ENCODE measurements at places on chromosomes 2 and 18.

DNA sequence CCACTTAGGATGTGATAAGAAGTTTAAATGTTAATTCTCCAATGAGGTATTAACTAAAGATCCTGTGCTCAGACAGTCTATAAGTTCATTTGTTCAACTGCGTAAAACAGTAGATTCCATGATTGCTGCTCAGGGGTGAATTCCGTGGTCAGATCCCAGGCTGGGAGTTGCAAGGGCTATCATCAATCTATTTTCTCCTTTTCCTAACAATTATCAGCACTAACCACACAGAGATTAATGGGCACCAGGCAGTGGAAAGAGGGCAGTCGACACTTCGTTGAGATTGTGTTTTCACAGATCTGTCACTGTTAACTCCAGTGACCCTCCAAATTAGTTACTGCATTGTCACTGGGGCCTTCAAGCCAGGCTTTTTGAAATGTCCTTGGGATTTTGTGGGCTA lies 154.1 kb upstream of the SPRED2 start:
- DNase-seq: no peak

DNA sequence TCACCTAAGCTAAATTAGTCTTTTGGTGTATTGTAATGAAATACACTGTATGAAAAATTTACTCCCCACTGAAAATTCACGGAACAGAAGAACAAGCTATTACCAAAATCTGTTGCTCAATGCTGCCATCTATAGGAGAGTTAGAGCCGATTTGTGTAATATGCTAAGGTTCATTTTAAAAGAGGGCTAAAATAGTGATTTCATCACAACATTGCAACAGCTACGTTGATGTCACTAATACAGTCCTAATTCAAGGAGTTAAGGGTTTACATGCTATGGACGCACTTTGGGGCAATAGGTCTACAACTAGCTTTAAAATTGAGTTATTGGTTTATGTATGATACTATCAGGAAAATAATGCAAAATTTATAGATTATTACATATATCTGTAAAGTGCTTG lies 3.0 kb upstream of the IRS1 start:
- DNase-seq: no peak

GRCh38 chr2:19219060-19219459 lies 139.4 kb downstream of the OSR1 start:
- DNase-seq: no peak

DNA sequence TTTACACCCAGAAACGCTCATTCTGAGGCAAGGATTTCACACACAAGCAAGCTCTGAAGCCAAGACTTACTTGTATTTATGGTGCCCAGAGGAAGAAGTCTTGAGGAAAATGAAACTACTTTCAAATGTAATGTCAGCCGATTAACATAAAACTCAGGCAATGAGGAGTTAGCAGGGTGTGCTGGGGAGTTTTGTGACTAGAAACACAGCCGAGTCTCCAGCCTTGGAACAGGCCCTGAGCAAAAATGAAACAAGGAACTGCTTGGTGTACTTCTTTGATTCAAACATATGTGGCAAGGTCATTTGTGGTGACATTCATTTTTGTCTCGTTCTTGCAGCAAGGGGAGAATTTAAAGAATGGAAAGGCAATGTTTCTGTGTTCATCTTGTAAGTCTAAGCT lies 4.5 kb downstream of the DYTN start:
- DNase-seq: no peak

DNA sequence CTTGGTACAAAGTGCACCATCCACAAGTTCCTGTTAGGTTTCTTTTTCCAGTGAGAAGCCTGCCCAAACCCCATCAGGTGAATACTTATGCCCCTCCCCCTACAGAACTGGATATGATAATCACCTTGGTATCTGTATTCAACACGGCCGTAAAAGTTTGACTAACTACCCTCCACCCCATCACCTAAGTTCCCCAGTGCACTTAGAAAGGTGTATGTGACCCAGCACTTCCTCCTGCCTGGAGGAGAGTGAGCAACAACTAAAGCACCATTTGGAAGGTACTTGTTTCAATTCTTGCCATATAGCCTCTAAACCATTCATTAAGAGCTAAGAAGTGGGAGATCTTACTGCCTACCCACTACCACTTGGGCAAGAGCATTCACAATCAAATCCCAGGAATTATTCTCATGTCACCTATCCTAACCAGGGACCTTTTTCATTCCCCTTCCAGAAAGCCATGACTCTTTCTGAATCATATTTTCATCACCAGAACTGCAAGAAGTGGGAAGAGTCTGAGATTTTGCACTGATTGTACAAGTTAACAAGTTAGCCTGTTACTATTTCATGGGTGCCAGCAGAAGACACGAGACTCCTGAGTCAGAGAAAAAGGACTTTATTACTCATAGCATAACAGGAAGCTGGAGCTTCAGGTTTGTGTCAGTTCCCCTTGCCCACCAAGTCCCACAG lies 53.5 kb upstream of the NDUFV2 start:
- no peak for DNase-seq

DNA sequence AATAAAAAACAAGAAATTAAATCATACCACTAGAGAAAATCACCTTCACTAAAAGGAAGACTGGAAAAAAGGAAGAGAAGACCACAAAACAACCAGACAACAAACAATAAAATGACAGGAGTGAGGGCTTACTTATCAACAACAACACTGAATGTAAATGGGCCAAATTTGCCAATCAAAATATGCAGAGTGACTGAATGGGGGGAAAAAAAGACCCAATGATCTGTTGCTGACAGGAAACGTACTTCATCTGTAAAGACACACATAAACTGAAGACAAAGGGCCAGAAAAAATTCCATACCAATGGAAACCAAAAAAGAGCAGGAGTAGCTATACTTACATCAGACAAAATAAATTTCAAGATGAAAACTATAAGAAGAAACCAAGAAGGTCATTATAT lies 25.5 kb upstream of the EML6 start:
- DNase-seq: no peak

- DNase-seq: no peak
Observed at GRCh38 chr2:172535119-172535518, 20.8 kb upstream of the PDK1 start.

DNA sequence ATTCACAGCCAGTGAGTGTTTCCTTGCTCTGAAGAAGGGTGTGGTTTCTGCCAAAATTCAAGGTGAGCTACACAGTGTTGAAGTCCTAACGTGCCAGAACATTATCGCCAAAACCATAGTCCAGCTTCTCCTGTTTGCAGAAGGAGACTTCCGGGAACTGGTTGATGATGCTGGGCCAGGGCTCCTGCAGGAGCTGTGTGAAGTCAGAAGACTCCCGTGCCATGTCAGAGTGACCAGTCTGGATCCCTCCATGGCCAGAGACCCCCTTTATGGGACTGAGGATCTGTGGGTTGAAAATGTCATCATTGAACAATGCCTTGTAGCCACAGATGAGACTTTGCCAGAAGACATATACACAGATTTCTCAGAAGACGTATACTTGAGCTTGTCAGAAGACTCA lies 96.0 kb upstream of the RAB12 start:
- no peak for DNase-seq

DNA sequence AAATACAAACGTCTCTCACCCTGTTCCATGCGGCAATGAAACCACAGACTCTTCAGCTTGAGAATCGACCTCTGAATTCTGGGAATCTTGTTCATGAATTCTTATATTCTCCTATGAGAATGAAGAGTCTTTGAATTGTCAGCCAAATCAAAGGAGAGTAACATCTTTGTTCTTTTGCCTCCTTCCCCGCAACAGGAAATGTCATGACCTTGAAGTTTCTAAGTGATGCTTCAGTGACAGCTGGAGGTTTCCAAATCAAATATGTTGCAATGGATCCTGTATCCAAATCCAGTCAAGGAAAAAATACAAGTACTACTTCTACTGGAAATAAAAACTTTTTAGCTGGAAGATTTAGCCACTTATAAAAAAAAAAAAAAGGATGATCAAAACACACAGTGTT lies 21.8 kb downstream of the TNFAIP6 start:
- DNase-seq: no peak

- DNase-seq: no peak
Observed at GRCh38 chr2:12948231-12948960, 231.7 kb downstream of the TRIB2 start.

DNA sequence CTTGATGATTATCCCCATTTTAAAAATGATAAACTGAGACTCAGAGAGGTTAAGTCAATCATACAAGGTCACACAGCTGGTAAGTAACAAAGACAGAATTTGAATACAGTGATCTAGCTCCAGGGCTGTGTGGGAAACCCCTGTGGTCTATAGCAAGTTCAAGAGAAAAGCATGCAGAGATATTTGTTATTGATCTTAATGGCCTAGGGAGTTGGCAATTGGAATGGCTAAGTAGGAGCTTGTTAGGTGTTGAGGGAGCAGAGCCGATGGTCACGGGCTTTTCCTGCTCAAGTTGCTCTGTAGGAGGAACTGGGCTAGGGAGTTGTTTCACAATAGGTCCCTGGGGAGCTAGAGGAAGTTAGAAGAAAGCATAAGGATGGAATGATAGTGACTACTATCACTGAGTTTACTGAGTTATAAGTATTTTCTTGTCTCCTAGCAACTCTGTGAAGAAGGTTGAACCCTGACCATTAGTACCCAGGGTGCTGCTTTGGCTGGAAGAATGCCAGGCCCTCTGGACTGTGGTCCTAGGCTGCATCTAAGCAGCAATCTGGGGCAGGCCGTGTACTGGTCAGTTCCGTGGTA lies 30.0 kb downstream of the RNF125 start:
- no peak for DNase-seq

GRCh38 chr2:197453914-197454398 lies 604 bp downstream of the COQ10B start:
- DNase-seq: no peak

DNA sequence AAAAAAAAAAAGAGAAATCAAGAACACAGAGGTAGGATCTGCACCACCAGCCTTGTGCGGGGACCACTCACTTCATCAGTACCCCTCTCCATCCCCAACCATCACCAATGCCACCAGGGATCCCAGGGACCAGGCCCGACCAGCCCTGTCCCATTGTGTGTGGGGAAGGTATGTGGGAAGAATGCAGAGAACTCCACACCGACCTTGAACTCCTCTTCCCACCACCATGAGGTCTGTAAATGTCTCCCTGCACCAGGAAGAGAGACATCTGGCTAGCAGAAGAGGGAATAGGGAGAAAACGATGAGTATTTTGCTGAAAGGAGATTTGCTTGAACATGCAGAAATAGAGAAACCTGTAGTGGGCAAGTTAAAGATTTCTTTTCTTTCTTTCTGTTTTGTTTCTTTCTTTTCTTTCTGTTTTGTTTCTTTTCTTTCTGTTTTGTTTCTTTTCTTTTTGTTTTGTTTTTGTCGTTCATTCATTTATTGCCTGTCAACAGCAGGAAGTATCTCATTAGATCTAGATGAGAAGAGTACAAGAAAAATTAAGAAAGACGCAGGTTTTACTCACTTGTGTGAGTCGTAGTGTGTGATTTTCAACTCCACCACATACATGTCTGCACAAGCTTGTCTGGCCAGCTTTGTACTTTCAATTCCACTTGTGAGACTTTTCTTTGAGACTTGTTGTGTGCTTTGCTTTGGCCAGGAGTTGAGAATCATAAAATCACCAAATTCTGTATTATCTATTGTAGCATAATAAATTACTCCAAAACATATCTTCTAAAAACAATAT lies 179.8 kb upstream of the HAAO start:
- no peak for DNase-seq

DNA sequence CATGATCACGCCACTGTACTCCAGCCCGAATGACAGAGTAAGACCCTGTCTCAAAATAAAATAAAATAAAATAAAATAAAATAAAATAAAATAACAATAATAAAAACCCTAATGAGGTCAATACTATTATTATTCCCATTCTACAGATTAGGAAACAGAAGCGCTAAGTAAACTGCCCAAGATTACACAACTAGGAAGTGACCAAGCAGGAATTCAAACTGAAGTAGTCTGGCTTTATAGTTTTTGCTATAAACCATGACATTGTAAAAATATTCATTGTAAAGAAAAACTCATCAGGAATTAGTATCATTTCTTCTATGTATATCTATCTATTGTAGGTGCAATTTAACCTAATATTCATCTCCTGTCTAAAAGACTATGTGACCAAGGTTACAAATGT lies 1.2 kb downstream of the PLEKHM3 start:
- no peak for DNase-seq

DNA sequence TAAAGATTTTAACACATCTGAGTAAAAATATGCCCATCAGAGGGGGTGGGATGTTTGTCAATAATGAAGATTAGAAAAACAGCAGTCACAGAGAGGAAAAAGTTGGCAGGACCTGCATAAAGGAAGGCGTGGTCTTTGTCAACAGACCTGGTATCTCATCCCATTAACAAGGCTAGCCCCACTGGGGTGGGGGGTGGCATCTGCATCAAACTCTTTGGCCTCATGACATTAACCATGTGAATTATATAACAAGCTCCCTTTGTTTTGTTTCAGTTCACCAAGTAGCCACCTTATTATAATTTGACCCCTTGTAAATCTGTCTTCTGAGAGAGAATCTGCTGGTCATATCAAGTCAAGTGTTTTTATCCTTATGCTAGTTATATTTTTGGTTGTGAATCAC lies 28.8 kb downstream of the NEMP2 start:
- no peak for DNase-seq

- DNase-seq: no peak
Observed at GRCh38 chr2:71812736-71813135, 334.9 kb downstream of the CYP26B1 start.

DNA sequence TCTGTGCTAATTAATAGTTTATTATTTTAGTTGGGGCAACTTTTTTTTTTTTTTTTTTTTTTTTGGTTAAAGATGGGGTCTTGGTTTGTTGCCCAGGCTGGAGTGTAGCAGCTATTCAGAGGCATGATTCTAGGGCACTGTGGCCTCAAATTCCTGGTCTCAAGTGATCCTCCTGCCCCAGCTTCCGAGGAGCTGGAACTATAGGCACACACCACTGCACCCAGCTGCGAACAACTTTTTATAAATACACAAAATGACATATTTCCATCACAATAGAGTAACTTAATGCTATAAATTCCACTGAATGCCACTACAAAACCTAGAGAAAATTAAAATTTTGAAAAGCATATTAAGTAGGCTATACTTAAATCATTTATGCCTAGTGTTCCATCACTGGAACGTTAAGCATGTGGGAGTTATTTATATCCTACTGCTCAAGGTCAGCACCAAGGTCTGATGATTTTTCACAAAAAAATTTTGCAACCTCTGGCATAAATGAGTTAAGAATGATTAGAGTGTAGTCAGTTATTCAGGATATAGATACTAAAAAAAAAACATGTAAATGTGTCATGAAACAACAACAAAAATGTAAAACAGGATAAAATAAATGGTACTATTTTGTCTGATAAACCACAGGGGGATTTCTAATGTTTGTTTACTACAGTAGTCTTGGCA lies 46.8 kb downstream of the GFPT1 start:
- DNase-seq: no peak

DNA sequence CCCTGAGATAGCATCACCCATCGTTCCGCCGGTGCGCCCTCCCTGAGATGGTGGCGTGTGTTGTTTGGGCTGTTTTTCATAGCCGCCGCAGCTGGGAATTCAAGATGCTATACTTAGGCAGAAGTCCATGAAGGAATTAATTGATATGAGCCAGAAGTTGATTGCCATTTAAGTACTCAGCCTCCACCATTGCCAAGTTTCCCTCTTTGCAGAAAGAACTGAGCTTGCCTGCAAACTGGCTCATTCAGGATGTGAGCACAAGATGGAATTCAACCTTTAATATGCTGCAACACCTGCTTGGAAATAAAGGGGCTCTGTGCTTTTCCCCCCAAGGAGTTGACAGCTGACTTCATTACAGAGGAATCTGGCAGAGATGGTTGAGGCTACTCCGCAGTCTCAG lies 295.5 kb downstream of the ZNF521 start:
- no peak for DNase-seq
